ENCODE measurements at places on chromosomes 16 and 17.

DNA sequence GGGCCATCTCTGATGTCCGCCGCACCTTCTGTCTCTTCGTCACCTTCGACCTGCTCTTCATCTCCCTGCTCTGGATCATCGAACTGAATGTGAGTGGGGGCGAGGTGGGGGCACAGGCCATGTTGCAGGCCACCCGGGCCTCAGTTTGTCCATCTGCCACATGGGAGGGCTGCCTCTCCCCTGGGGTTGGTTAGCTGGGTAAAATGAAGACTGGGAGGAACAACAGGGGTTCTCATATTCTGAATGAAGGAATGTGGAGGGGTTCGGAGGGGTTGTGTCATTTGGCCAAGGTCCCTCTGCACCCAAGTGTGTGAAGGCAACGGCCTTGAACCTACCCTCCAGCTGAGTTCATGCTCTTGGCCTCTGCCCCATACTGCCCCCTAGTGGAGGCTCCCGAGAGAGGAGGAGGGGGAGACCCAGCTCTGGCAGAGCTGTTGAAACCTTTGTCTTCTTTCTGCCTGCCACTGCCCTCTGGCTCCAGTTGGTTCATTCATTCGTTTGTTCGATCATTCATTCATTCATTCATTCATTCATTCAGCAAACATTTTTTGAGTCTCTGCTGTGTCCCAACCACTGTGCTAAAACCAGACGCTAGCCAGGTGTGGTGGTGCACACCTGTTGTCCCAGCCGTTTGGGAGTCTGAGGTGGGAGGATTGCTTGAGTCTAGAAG lies 11.4 kb upstream of the TCAP start:
- DNase-seq = peak; percentile 58

DNA sequence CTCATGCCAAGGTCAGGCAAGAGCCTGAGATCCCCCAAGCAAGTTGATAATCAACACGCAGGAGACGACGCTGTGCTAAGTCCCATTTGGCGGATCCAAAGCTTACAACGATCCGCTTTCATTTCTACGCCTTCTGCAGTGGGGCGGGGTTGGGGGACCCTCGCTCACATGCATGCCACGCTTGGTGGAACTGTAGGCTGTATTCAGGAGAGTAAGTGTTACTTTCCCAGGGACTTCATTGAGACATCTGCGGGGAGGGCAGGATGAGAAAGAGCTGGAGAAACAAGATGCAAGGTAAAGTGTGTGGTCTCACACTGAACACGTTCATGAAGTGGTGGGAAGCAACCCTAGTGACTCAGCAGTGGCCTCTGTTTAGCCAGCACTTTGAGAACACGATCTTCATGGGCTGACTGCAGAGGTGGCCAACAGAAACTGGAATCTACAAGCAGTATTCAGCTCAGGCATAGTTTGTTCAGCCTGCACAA lies 100.5 kb downstream of the XYLT1 start:
- no peak for DNase-seq

- no peak for DNase-seq
Observed at GRCh38 chr17:40366076-40366860, 1.7 kb upstream of the GJD3 start.

- DNase-seq = peak; percentile 20
Observed at GRCh38 chr16:87764600-87765472, 950 bp downstream of the KLHDC4 start.

GRCh38 chr17:3935140-3935542 lies 18.9 kb upstream of the P2RX1 start:
- no peak for DNase-seq

DNA sequence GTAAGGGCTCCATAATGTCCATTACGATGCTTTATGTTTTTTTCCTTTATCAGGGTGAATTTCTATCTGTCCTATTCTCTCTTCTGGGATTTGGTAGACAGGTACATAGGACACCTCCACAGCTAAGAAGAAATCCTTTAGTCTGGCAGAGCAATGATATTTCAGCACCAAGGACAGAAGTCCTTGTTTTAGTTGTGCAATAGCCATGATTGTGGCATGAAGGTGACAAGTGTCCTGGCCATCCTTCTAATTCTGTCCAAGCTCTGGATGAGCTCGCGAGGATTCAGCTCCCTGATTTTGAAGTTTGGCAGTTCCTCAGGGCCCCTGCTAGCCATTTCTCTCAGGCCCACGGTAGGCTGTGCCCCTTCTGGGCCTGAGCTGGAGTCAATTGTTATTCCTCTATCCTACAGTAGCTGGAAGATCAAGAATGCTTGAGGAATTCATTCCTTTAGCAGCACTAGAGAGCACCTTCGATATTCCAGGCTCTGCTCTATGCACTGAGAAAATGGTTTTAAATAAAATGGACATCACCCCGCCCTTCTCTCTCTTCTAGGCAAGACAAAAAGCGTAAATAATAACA lies 320.8 kb downstream of the XYLT1 start:
- DNase-seq = no peak

DNA sequence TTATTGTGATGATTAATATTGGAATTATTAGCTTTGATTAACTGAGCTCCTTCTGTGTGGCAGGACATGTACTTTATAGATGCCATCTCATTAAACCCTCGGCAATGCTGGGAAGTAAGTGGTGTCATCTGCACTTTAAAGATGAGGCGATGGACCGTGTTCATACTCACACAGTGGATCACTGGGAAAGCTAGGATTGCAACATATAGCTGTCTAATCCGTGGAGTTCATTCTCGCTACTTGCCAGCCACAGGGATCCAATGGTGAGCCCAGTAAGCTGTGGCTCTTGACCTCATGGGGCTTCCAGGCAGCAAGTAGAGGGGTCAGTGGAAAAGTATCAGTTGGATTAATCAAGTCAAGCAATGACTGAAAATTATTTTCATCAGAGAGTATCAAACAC lies 587.9 kb downstream of the CDH13 start:
- no peak for DNase-seq

DNA sequence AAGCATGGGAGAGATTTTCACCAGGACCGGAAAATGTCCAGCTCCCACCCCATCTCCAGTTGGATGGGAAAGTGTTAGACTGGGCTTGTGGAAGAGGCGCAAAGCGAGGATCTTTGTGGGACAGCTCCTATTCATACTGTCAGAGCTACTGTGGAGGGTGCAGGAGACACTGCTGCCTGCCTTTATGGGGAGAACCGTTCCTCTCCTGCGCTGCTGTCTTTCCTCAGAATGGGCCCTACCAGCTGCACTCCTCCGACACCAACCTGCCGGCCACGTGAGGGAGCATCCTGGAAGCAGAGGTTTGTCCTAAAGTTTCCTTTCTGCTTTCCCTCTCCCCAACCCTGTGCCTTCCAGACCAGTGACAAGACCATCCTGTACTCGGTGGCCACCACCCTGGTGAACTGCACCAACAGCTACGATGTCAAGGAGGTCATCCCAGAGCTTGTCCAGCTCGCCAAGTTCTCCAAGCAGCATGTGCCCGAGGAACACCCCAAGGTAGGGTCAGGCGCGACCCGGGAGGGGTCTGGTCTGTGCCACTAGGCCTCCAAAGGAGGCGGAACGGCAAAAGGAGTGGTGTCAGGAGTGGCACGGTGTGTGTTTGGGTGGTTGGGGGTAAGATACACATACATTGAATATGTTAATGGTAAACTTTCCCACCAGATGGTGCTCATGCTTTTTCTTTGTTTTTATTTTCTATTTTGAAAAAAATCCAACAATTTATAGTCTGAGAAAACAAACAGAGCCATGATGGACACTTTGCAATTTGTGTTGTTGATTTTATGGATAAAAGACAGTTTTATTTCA lies 23.0 kb downstream of the SLC35G3 start:
- DNase-seq = no peak

DNA sequence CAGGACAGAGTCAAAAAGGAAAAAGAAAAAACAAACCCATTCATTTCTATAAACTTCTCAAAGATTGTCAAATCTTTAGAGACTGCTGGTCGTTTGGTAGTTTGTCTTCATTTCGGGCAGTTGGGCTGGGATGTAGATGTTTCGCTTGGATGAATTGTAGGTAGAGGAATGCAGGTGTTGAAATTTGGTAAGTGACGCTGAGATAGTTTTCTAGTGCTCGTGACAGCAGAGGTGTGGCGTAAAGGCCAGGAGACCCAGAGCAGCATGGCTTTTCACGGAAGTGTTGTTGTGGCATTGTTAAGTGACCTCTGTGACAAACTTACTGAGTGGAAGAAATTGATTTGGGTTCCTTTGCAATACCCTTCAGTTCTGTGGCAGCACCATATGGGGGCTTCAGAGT lies 78.2 kb upstream of the CLEC18A start:
- no peak for DNase-seq
